ENCODE measurements at places on chromosomes 3 and 15.

DNA sequence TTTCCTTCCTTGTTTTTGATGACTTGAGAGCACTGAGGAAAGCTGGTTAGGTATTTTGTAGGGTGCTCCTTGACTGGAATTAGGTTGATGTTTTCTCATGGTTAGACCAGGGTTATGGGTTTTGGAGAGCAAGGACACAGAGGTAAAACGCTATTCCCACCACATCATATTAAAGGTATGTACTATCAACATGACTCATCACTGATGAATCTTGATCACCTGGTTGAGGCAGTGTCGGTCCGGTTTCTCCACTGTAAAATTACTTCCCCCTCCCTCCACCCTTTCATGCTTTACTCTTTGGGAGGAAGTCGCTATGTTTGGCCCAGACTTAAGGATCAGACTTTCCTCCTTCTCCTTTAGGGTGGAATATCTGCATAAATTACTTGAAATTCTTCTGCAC, 201.6 kb downstream of the EDEM1 start:
- DNase-seq, result no peak

DNA sequence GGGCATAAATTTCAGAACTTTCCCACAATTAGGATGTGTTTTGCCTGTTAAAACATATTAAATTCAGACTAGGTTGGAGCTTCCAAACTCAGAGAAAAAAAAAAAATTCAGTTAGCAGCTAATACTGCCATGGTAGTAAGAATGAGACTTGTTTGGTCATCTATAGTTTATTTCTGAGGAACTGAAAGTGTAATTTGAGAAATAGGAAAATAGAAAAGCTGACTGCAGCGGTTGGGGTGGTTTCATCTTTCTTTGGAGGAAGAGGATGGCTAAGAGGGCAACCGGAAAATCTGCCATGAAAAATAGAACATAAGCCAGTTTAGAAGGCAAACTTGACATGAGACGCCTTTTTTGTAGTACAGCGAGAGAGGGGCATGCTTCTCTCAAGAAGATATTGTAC, 371.2 kb upstream of the ROBO2 start:
- DNase-seq, result no peak

GRCh38 chr3:192916371-192917027, 1.2 kb downstream of the MB21D2 start:
- no peak for DNase-seq

- no peak for DNase-seq
These were observed 73.8 kb upstream of the HEG1 start for GRCh38 chr3:125129512-125129997.

DNA sequence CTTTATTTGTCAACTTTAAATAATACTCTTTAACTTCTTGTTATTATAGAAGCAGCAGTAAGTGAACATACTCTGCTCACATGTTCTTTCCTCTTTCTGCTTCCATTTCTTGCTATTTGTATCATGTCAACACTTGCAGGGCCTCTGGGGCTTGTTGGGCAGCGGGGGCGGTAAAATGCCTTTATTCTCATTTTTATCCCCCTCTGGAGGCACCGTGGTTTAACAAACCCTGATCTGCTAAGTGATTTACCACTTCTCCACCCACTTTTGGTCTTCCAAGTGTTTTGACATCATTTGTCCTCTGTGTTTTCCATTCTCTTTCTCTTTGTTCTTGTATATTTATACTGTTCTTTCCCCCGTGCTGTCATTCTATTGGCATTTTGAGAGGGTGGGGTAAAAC, 33.9 kb downstream of the SCN10A start:
- no peak for DNase-seq

DNA sequence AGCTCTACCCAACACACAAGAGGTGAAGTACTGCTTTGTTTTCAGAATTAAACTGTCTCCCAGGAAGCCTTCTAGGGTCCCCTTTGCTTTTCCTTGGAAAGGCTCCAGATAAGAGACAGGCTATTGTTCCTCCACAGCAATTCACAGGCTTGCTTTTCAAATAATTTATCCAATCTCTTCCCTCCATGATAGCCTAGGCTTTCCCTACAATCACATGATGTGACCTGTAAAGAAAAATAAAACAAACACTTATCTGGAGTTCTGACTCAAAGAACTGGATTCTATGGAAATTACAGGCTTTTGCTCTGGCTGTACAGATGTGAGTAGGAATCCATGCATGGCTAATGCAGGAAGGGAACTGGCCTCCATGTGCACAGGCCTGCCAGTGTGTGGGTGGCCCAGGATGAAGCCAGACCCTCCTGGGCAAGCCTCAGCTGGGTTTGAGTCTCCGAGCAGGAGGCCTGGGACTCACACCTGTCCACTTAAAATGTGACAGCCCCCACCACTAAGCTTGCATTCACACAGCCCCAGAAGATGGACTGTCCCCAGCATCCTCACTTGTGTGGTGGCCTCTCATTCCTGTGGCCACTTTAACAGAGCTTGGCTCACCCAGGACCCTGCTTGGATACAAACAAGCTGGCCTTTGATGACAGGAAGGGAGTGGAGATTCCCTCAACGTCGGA, 75.8 kb upstream of the LEKR1 start:
- DNase-seq, result no peak

DNA sequence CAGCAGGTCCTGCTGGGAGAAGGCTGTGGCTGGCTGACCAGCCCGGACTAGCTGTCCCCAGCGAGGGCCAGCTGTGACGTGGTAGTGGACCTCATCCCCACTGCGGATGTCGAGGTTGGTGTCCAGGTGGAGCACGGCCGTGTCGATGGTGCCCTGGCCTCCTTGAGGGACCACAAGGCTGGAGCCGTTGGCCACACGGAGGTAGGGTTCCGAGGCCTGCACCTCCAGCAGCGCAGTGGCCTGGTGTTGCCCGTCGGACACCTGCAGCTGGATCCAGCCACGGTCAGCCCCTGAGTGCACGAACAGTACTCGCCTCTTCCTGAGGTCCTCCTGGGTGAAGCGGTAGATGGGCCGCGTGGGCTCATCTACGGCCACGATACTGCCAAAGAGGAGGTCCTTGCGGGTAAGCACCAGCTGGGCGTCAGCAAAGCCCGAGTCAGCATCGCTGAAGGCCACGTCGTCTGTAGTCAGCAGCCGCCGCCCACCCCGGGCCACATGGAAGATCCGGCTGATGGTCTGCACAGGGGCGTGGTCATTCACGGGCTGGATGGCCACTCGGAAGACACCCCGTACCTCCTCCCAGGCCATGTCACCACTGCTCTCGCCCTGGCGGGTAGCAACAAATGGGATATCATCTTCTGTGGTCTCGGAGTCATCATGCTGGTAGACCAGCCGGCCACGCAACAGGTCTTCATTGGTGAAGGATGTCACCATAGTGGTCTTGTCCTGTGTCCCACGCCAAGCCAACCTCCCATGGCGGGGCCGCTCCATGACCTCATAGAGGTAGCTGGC, 25.0 kb downstream of the CSPG4 start:
- DNase-seq, result no peak

GRCh38 chr3:24419067-24419791, 75.4 kb downstream of the THRB start:
- DNase-seq, result no peak

DNA sequence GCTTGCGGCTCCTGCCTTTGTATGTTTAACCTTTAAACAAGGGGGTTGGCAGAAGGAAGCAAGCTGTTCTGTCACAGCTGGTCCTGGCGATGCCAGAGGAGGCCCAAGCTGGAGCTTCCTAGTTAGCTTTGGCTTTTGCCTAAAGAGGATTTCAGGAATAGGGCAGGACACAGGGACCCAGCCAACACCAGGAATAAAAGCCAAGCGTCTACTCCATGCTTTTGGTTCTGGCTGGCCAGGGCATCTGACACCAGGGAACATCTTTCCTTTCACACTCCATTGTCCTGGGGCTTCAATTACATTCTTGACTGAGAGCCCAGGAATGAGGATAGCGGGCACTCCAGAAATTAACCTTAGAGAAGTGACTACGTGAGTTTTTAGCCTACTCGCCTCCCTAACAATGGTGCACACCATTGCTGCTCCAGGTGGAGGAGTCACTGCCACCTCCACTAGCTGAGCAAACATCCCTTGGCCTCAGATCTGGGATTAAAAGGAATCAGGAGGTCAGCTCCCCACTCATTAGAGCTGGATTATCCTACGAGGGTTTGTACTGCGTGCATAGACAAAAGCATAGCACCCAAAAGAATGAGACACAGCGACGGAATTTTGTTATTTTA, 38.2 kb downstream of the TPM1 start:
- no peak for DNase-seq

GRCh38 chr3:112770951-112771350, 75.7 kb downstream of the CD200R1L start:
- no peak for DNase-seq

DNA sequence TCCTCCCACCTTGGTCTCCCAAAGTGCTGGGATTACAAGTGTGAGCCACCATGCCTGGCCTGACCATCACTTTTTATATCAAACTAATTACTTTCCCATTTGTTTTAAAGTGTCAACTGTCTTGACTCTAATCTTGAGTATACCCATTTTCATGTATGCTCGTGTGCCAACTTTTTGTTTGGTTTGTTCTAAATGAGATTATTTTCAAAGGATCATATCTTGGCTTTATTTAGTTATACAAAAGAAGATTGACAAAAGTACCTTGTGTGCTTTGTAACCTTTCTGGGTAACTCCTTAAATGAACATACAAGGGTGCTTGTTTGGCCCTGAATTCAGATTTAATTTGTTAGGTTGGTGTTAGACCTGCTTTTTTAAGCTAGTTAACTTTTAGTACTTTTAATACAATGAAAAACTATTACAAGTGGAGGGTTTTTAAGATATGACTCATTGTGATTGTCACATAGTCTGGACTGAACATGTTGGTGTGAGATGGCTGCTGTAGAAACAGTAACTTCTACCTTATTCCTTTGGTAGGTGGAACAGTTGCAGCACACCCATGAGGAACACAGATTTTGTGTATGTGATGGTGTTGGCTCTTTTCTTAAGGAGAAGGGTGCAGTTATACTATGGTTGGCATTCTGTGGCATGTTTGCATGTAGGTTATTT, 10.7 kb downstream of the KIF23 start:
- DNase-seq, result no peak

GRCh38 chr3:161028555-161029153, 76.5 kb downstream of the B3GALNT1 start:
- DNase-seq, result no peak

DNA sequence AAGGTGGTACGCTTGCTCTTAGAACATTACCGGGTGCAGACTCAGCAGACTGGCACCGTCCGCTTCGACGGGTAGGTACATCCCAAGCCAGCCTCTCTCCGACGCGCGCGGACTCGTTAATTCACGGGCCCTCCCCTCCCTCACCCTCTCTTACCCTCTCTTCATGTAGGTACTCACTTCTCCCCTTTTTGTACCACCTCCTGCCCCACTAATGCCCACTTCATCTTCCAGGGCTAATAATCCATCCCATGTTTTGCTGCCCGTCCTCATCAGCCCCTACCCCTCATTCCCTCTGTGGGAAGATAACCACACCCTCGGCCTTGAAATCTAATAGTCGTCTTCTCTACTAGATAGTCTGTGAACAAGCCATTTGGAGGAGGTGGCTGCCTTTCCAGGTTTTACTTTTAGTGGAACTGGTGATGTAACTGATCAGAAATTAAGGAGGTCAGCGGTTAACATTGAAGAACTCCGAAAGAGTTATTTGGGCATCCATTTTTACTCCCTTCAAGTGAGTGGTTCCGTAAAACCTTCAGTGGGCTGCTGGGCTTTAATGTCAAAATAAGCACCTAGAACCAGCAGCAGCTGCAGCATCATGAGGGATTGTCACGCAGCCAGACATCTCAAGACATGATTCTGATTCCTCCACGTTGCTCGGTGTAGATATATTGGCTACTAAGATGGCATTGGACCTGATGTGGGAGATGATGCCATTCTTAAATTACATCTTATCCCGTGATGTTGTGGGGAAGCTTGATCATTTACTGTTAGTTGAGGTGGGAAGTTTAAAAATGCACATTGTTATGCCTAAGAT, 1.3 kb downstream of the FEM1B start:
- DNase-seq, result no peak

DNA sequence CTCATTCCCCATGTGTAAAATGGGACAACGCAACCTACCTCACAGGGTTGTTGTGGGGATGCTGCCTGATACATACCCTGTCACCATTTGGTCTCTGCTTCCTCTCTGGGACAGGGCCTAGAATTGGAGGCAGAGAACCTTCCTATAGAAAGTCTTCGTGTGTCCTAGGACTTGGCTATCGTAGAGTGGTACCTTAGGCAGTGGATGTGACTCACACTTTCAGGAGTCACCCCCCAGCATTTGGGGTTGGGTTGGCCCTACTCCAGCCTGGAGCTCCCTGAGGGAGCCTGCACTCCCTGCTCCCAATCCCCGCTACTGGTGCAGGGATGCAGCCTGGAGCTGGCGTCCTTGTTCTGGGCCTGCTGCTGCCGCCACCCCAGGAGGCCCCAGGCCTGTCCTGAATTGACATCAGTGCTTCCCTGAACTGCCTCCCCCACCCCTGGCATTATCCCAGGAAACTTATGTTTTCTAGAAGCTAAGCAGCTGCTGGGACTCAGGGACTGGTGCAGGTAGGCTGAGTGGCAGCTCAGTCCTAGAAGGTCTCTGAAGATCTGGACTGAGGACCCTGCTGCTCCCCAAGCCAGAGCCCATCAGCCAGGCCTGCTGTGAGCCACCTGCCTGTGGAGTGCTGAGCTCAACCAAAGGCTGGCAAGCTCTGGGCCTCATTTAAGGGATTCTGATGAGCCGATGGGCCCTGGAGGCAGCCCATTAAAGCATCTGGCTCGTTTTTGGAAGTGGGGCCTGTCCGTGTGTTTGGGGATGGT, 9.9 kb downstream of the C15orf39 start:
- DNase-seq, result no peak

DNA sequence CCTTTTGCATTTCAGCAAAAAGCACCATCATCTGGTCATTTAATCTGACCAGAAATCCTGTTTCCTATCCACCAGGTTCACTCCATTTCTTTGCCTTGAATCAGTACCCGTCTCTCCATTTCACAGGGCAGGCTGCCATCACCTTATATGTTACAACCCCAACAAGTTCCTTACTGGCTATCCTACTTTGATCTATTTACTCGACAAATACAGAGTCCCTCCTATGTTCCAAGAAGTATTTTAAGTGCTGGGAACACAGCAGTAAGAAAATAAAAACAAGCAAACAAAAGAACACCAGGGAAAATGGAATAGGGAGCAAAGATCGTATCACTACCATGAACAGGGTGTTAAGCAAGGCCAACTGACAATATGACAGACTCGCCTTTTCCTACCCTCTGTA, 295.2 kb upstream of the WNT5A start:
- no peak for DNase-seq

DNA sequence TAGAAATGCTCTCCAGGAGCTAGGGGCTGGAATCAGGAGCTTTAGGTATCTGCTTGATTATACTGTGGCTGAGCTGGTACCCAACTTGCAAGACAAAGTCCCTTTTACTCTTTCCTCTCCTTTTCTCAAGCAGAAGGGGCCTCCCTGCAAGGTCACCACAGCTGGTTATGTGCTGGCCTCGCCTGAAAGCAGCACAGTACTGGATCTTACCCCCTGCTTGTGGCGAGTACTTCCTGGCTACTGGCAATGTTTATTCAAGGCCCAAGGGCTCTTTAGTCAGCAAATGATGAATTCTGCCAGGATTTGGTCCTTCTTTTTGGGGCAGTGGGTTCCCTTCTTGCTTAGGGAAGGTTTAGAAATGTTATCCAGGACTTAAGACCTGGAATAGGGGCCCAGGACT, 234.6 kb downstream of the RAP2B start:
- no peak for DNase-seq
